ENCODE measurements at places on chromosomes 16 and 17.
A peak's percentile ranks its signal among the peaks of the same experiment; 100 is the strongest.

DNA sequence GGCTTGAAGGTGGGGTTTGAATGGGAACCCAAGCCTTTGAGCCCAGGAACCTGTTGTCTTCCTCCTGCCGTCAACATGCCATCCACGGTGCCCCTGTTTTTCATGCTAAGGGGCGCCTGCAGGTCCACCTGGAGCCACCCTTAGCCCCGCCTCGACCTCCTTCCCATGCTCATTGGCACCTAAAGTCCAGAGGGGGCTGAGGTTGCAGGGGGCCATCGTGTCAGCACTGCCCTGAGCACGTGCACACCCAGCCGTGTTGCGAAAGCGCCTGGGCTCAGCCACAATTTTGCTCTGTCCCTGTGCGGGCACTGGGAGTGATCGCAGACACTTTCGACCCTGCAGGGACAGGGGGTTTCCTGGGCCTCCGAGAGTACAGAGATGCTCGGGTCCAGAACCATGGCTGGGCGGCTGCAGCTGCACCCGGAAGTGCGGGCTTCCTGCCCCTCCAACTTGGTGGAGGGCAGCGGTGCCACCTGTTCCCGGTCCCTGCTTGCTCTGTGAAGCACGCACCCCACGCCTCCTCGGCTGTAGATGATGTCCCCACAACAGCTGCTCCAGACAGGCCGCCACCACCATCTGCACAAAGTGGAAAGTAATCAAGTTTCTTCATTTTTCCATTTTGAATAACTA, 454.7 kb downstream of the CDH8 start:
- no peak for DNase-seq

- DNase-seq: no peak
Measured at GRCh38 chr16:65176603-65177002, 54.7 kb upstream of the CDH11 start.

DNA sequence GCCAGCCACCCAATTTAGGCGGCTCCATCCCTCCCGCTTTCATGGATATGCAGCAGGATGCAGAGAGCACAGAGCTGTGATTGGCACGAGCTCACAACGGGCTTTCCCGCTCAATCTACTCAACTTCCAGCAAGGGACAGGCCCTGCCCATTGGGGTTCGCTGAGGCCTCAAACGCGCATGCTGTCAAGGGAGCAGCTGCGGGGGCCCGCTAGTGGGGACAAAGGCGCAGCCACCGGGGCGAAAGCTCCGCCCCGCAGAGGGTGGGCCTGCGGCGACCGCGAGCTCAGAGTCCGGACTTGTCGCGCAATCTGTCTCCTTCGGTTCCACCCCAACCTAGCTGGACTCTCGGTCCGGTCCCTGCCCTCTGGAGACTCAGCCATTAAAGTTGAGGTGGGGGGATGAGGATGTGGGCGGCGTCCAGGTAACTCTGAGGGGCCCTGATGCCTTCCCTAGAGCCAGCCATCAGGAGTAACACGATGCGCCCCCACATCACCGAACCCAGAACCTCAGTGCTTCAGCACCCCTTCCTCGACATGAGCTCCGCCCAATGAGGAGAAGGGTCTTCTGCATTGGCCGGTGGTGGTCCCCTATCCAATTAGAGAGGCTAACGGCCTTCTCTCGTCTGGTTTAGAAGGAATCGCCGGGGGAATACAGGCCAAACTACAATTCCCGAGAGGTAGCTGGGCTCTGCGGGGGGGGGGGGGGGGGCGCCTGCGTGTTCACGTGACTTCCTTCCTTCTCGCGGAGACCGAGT, 489 bp upstream of the NFATC3 start:
- peak; percentile 94 for DNase-seq

- DNase-seq: no peak
Measured at GRCh38 chr16:56351481-56351880, 73.9 kb downstream of the AMFR start.

DNA sequence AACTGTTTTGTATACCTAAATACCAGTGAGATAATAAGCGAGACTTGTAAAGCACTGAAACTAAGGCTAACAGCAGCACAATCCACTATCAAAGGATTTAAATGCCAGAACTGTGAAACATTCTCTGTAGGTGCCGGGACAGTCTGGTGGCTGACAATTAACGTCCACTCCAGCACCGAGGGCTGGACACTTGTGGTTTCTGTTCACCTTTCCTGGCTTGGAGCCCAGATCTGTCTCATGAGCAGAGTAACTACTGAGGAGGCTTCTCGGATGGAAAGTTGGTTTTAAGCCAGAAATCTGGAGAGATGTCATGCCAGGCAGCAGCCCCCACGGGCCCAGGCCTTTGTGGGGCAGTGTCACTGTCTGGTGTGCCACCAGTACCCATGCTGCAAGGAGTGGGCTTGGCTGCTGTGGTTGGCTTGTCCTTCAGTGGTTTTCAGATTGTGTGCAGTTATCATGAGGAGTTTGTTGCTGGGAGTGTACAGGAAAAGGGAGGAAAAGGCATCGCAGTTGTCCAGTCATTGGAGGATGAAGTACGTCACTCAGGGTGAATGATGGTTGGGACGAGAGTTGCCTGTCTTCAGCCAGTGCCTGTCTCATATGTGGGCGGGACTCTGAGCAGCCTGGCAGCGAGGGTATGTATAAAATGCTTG, 35.5 kb downstream of the UBN1 start:
- no peak for DNase-seq

GRCh38 chr17:75679706-75680211, 12.6 kb downstream of the SAP30BP start:
- DNase-seq: no peak

GRCh38 chr16:57128771-57129389, 36.5 kb downstream of the CPNE2 start:
- DNase-seq: no peak

- no peak for DNase-seq
Measured at GRCh38 chr16:67445441-67445912, 14.6 kb downstream of the HSD11B2 start.

GRCh38 chr17:81494626-81495377, 17.8 kb downstream of the ACTG1 start:
- no peak for DNase-seq

DNA sequence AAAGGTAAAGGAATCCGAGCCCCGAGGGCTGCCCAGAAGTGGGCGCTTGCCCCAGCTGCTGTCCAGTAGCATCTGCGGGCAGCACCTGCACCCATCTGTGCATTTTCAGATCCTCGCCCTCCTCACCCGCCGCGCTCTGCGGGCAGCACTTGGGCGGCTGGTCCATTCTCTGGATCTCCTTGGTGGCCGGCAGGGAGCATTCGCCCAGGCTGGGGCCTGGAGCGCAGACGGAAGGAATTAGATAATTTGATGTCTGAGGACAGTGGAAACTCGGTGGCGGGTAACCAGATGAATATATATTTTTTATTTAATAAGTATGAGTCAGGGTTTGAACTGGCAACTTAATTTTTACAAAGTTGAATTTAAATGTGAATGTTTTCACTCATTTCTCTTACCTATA, 88.5 kb downstream of the NPIPB11 start:
- DNase-seq: no peak

Measured in amygdala (tissue), 56 donors.